Pulmonary artery endothelial cell (primary cell): ENCODE measurements at places on chromosomes 6 and 20. TPM values are rescaled to one million over a fixed set of nuclear protein-coding genes. Genes with fewer than 3 reads are reported as not detected.

LPIN3 gene
- total RNA-seq = 1.8 and 2.1 TPM in 2 replicates

ANKRD60 gene
- total RNA-seq = 0.07 TPM in 1 of 2 replicates, not detected in the other

DYNLT2 gene
- 0.73 and 0.85 TPM in 2 replicates for total RNA-seq

TLDC2 gene
- total RNA-seq = not detected in 2 replicates

GSTA3 gene
- total RNA-seq = not detected in 2 replicates

SMPDL3A gene
- total RNA-seq = 2.4 and 5.4 TPM in 2 replicates

TCF15 gene
- total RNA-seq = 0.07 and 0.18 TPM in 2 replicates

ZNF165 gene
- 0.33 and 0.35 TPM in 2 replicates for total RNA-seq

ZC2HC1B gene
- total RNA-seq = not detected in 2 replicates

GNAS-AS1 gene
- 0.07 and 0.11 TPM in 2 replicates for total RNA-seq

CCM2L gene
- 6.4 and 10.3 TPM in 2 replicates for total RNA-seq

BANF2 gene
- not detected in 2 replicates for total RNA-seq

XKR7 gene
- total RNA-seq = not detected in 2 replicates

RAET1L gene
- not detected in 2 replicates for total RNA-seq

MEP1A gene
- not detected in 2 replicates for total RNA-seq

SLA2 gene
- not detected in 2 replicates for total RNA-seq

KIF25 gene
- not detected in 2 replicates for total RNA-seq

CST4 gene
- not detected in 2 replicates for total RNA-seq
